Neuronal stem cell (in vitro differentiated cells): ENCODE measurements at places on chromosomes 11 and 22.

GRCh38 chr22:43174941-43175531 lies 11.9 kb downstream of the TTLL12 start:
- no peak for DNase-seq
- no peak overlapping the region for H3K27ac ChIP-seq
- no peaks in the 10 kb centered on the region for H3K27me3 ChIP-seq
- H3K4me1 ChIP-seq, result no peaks in the 10 kb centered on the region
- no peak overlapping the region for H3K4me3 ChIP-seq
- H3K36me3 ChIP-seq, result peaks cover 89% of the 10 kb centered on the region

- no peaks in the 10 kb centered on the region for H3K4me1 ChIP-seq
- H3K36me3 ChIP-seq, result no peaks in the 10 kb centered on the region
- H3K4me3 ChIP-seq, result no peak overlapping the region
- no peak overlapping the region for H3K27ac ChIP-seq
These were observed 35.6 kb upstream of the TMEM123 start for GRCh38 chr11:102488208-102488607.

DNA sequence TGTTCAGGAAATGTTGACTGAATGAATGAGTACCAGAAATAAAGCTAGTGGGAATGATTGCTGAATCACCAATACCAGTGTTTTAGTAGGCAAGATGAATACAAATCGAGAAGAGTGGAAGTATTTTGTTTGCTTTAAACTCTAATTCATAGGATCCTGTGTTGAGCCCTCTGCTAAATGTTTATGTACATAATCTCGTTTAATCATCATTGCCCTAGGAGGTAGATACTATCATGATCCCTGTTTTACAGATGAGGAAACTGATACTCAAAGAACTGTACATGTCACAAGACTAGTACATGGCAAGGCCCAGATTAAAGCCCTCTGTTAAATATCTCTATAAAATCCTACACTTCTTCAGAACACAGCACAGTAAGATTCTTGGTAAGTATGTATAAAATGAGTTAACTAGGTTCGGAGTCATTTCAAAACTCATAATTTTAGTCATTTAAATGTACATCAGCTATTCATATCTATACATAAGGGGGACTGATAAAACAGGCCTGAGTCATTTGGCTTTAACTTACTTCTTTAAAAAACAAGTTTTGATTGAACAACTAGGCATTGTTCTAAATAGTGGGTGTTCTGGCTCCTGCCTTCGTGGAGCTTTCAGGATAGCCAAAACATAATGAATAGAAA lies 97.1 kb downstream of the EXT2 start:
- no peaks in the 10 kb centered on the region for H3K27me3 ChIP-seq
- no peak for DNase-seq
- H3K27ac ChIP-seq, result no peak overlapping the region
- no peaks in the 10 kb centered on the region for H3K4me1 ChIP-seq
- no peaks in the 10 kb centered on the region for H3K36me3 ChIP-seq

DNA sequence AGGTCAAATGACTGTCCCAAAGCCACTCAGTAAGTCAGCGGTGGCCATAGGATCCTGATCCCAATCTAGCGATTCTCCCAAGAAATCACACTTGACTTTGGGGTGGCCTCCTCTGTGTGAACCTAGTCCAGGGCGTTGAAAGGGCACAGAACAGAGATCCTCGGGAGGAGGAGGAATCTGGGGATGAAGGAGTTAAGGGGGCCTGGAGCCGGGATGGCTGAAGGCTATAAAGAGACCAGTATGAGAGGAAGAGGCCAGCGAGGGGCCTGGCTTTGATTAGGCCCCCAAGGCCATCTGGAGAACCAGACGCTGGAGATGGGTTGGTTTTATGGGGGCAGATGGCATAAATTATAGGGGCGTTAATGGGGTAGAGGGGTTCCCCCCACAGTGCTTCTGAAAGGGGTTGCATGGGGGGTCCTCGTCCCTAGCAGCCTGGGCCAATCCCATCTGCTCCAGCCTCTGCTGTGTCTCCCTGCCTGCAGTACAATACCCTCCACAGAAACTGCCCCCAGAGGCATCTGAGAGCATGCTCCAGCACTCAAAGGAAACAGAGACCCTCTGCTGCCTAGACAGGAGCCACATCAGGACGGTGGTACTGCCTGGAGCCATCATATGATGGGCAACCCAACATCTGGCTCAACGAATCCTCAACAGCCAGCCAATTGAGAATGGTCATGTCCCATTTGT lies 35.2 kb upstream of the TRIM29 start:
- no peak overlapping the region for H3K4me3 ChIP-seq
- no peak overlapping the region for H3K27ac ChIP-seq
- H3K27me3 ChIP-seq, result no peaks in the 10 kb centered on the region

GRCh38 chr22:35486116-35486631 lies 54.5 kb upstream of the RASD2 start:
- H3K27ac ChIP-seq, result no peak overlapping the region
- no peak overlapping the region for H3K4me3 ChIP-seq
- H3K27me3 ChIP-seq, result peaks cover 2% of the 10 kb centered on the region

DNA sequence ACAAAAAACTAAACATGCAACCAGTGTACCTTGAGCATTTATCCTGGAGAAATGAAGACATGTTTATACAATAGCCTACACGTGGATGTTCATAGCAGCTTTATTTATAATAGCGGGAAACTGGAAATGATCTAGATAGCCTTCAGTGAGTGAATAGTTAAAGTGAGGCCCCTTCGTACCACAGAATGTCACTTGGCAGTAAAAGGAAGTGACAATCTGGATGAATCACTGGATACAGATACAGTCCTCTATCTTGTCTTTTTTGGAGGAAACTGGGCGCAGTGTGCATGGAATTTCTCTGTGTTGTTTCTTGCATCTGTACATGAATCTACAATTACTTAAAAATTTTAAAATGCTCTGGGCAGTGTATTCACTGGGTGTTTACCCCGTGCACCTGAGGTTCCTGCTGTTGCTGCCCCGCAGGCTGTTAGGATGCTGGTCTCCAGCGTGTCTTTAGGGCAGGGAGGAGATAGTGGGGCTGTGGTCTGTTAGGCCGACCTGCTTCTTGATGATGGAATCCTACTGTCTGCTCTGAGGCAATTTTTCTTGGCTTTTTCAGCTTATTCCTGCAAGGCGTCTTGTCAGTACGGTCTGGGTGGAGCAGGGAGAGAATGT lies 23.2 kb downstream of the DERL3 start:
- no peaks in the 10 kb centered on the region for H3K4me1 ChIP-seq
- DNase-seq, result no peak
- H3K27me3 ChIP-seq, result no peaks in the 10 kb centered on the region
- no peak overlapping the region for H3K4me3 ChIP-seq
- peaks cover 97% of the 10 kb centered on the region for H3K36me3 ChIP-seq

- no peak for DNase-seq
- peaks cover 23% of the 10 kb centered on the region for H3K36me3 ChIP-seq
- H3K27me3 ChIP-seq, result no peaks in the 10 kb centered on the region
- H3K27ac ChIP-seq, result no peak overlapping the region
These were observed 18.3 kb downstream of the RCN1 start for GRCh38 chr11:32109138-32109537.

GRCh38 chr11:47408598-47409439 lies 429 bp downstream of the SLC39A13 start:
- peaks cover 13% of the 10 kb centered on the region for H3K4me1 ChIP-seq
- H3K27ac ChIP-seq, result peak overlapping the region; percentile 54
- peak overlapping the region; percentile 89 for H3K4me3 ChIP-seq
- peaks cover 19% of the 10 kb centered on the region for H3K36me3 ChIP-seq

DNA sequence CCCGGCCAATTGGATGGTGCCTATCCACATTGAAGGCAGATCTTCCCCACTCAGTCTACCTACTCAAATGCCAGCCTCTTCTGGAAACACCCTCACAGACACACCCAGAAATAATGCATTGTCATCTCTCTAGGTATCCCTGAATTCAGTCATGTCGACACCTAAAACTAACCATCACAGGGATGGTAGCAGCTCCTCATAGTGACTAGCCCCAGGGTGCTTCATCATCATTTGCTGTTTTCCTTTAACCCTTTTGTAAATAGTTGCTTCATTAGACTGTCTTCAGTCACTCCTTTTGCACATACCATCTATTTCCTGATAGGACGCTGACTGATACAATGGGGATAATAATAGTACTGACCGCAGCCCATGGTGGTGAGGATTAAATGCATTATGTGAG lies 18.8 kb upstream of the AMOTL1 start:
- H3K27ac ChIP-seq, result no peak overlapping the region
- no peak overlapping the region for H3K4me3 ChIP-seq
- peaks cover 38% of the 10 kb centered on the region for H3K36me3 ChIP-seq
